ENCODE measurements at places on chromosomes 4 and X.

DNA sequence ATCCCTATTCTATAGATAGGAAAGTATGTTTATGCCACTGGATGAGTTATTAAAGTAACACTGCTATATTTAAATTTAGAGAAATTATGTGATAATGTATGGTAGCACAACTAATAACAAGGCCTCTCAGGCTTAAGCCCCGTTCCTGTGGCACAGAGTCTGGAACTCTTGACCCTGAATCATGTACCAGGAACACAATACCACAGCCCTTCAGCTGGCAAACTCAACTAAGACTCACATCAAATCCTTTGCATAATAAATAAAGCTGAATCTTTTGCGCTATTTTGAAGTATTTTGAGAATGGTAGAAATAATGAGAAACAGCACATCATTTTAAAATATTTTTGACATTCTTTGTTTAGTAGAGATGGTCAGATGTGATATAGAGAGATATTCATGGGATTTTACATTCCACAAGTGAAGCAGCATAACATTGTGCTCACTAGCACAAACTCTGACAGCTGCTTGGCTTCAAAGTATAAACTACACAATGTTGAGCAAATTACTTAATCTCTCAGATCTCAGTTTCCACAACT lies 478.4 kb upstream of the FAM241A start:
- no peak for DNase-seq

DNA sequence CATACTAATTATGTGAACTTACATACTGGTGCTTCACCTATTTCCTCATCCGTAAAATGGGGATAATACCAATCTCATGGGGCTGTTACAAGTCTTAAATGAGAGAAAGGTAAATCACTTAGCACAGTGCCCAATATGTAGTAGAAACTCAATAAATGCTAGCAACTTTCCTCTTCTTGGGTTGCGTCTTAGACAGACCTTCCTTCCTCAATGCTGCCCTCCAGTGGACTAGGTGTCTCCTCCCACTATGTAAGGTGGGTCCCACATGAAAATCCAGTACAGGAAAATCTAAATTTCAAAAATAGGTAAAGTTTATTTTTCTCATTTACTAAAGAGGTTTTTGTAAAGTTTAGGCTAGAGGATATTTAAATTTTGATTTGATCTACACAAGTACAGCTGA lies 20.6 kb downstream of the ZDHHC9 start:
- peak; percentile 44 for DNase-seq

DNA sequence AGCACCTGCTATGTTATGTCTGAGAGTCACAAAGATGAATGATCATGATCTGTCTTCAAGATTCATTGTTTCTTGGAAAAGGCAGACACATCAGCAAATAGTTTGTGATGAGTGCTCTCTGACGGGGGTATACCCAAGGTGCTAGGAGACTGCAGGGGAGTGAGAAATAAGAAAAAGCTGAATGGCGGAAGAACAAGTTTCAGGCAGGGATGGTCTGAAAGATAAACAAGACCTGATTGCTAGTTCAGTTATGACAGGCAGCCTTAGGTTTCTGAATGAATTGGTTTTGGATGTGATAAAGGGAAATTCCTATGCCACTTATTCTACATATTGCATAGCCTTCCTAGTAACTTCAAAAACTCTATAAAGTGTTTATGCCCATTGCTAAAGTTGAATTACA lies 327.0 kb upstream of the DKK2 start:
- no peak for DNase-seq

DNA sequence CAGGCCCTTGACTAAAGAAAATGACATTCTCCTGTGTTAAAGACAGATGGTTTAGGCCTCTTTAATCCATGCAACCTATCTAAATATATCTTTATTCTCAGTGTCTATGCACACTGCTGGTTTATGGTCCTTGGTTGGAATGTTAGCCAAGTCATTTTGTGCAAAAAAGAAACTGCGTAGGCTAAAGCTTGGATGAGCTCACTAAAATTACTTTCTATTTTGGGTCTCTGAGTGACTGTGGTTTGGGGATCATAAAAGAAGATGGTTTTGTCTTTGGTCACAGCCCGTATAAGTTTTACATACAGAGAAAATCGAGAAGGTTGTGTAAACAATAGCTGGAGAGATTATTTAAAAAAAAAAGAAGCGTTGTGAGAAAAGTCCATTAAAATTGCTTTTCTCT lies 443.6 kb downstream of the UBE2NL start:
- no peak for DNase-seq

All from iris pigment epithelial cell (primary cell).